ENCODE measurements at places on chromosomes 5 and 9. TPM values are rescaled to one million over a fixed set of nuclear protein-coding genes. Genes with fewer than 3 reads are reported as not detected.

GRCh38 chr5:143916451-143916850 lies 104.5 kb downstream of the HMHB1 start:
- no peak for DNase-seq

ARHGEF37 gene
- total RNA-seq: 2.7 TPM

GRCh38 chr5:67249590-67249895 lies 52.9 kb upstream of the CD180 start:
- DNase-seq: no peak

DNA sequence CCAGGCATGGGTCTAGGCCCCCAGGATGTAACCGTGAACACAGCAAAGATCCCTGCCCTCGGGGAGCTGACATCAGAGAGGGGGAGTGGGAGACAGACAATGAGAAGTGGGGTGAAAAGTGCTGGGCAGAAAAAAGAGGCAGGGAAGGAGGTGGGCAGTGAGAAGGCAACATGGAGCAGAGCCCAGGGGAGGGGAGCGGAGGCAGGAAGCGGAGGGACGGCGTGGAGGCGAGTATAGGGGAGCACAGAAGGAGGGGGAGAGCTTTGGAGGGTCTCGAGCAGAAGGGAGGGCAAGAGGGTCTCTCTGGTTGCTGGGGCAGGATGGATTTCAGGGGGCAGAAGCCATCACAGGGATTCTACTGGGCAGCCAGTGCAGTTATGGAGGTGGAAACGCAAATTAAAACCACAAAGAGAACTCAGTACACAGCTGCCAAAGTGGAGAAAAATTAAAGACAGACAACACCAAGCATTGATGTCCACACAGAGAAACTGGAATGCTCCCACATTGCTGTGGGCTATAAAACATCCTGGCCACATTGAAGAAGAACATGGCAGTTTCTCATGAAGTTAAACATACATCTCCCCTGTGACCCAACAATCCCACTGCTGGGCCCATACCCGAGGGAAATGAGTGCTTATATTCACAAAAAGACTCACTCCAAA lies 21.1 kb upstream of the LAMC3 start:
- DNase-seq: no peak

GRCh38 chr5:135438636-135439221 lies 8.4 kb downstream of the DCANP1 start:
- DNase-seq: no peak

EMB gene
- 4.3 TPM for total RNA-seq

UNC13B gene
- 19.6 TPM for total RNA-seq

GRCh38 chr9:119343059-119343990 lies 25.9 kb downstream of the BRINP1 start:
- DNase-seq: no peak

DNA sequence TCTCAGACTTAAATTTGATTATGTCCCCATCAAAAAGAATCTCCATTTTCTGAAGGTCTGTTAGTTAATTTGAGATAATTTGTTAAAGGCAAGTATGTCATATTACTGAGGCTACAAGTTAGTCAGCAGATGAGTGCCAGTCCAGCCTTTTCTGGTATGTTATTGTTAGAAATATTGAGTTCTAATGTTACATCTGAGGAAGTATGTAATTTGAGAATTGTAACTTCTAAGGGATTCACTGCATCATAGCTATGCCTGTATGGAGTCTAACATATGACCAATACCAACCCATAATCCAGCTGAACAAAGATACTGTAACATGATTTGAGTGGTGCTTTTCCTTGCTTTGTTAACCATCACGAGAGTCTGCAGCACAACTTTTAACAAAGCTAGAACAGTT lies 13.9 kb downstream of the SLC23A1 start:
- DNase-seq: no peak

- DNase-seq: no peak
Measured at GRCh38 chr5:94793816-94794198, 175.3 kb downstream of the SLF1 start.

DNA sequence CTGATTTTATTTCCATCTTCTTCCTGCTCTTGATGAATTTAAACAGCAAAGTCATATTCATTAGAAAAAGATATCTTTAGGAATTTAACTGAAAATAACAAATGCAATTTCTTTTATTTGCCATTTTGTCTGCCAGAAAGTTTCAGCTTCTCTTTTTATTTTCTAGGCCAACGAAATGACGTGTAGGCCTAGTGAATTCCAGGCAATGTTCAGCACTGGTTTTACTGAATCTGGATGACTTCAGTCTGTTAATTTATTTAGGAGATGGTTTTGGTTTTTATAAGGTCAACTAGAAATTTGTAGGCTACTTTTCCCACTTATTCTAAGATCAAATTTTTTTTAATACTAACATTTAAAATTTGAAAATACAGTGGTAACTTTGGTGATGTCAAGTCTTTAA lies 129.1 kb upstream of the VCAN start:
- no peak for DNase-seq

DNA sequence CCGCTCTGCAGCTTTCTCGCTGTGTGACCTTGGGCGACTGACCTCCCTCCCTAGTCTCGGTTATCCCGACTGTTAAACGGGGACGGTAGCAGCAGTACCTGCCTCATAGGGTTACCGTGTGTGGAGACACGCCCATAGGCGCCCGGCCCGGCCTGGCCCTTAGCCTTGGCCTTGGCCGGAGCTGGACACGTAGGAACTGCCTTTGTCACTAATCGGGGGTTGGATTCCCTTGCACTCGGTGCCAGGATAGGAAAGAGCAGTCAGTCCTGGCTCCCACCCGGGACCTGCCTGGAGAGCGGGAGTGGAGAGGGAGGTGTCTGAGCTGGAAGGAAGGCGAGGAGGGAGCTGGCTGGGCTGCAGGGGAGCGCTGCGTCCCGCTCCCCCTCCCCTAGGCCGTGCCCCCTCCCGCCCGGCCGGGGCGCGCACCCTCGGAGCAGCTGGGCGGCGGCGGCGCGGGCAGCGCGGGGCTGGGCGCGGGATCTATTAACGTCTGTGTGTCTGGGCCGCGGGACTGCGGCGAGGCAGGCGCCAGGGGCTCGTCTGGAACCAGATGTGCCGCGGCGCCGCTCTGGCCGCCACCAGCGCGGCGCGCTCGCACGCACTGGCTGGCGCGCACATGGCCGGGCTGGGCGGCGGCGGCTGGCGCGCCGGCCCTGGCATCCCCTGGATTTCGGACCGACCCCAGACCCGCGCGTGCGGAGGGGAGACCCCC lies 31.7 kb downstream of the PRRX2 start:
- no peak for DNase-seq

DNA sequence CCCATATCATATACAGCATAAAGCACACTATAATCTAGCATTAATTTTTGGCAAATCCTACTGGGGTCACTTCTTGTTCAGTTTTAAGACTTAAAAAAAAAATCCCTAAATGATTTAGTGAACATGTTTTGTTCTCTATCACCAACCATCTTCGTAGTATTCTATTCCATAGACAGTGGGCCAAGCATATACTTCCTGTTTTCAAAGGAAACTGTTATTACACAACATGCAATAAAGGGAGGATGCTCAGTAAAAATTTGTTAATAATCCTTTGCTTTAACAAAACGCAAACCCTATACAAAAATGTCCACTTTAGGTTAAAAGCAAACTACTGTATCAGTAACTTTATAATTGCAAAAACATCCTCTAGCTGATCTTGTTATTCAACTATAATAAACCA lies 13.0 kb downstream of the CCNH start:
- DNase-seq: no peak

TNFAIP8 gene
- total RNA-seq: 84.9 TPM

Measured in epithelial cell of proximal tubule (primary cell).